ENCODE measurements at places on chromosomes 1 and 21.

- DNase-seq = no peak
Measured at GRCh38 chr1:205536759-205537361, 32.4 kb downstream of the CDK18 start.

DNA sequence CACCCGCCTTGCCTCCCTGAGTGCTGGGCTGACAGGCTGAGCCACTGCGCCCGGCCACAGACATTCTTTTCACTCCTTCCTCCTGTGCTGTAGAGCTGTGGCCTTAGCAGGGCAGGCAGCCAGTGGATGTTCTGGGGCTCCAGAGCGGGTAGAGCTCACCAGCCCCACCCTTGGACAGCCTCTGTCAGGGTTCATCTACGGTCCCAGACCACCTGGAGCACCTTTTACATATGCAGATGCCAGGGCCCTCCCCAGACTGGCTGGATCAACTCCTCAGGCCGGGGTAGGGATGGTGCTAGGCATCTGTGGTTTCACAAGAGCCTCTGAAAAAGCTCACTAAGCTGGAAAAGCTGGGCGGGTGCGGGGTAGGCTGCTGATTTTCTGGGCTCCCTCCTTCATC is 4.6 kb downstream of the ATP13A2 start:
- DNase-seq = no peak

- DNase-seq = no peak
Measured at GRCh38 chr1:116826818-116827606, 72.8 kb downstream of the CD2 start.

DNA sequence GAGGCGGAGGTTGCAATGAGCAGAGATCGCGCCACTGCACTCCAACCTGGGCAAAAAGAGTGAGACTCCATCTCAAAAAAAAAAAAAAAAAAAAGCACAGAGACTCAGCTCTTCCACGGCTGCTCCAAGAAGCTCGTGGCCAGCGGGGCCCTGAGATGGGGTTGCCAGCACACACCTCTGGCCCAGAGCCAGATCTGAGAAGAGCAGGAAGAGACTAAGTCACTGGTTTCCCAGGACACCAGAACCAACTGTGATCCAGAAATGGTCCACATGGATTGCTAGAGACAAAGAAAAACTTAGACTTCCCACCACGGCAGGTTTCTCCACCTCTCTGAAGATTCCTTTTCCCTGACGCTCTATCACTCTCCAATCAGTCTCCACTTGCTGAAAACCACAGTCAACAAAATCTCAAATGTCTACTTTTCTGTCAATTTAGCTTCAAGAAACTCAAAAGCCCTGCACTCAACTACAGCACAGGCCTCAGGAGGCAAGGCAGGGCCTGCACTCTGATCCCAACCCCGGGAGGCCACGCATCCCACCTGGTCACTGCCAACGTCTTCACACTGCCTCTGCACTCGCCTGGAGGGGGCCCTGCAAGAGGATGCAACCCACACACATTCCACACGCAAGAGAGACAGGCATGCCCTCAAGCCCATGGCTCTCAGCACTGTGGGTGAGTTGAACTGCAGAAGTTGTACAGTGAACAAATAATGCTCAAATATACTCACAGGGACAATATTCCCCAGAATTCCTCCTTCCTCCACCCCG is 79.0 kb downstream of the NPHP4 start:
- DNase-seq = no peak

GRCh38 chr1:176515310-176515709 is 52.3 kb downstream of the PAPPA2 start:
- DNase-seq = no peak

- DNase-seq = no peak
Measured at GRCh38 chr1:97007840-97008604, 286.4 kb downstream of the PTBP2 start.

DNA sequence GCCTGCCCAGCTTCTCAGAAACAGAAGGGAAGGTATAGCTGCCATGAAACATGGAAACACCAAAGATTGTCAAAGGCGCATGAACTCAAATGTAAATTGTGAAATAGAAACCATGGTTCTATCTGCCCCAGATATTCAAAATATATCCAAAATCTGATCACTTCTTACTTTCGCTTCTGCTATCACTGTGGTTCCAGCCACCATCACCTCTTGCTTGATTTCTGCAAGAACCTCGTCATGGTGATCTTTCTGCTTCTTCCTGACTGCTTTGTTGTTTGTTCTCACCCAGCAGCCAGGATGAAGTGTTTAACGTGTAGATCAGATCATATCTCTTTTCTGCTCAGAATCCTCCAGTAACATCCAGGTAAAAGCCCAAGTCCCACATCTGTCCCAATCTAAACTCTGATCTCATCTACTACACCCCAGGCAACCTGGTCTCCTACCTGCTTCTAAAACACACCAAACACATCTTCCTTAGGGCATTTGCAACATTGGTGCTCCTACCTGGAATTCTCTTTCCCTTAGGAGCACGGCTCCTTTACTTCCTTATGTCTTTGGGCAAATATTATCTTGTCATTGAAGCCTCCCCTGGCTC is 10.5 kb upstream of the LMO4 start:
- DNase-seq = no peak

GRCh38 chr21:45935628-45936027 is 45.9 kb upstream of the COL6A1 start:
- DNase-seq = no peak

All from activated T-helper 1 cell treated with anti-CD3 and anti-CD28 coated beads, Interleukin-2, amount 50 U/mL, for 16 hours (primary cell).